ENCODE measurements at places on chromosomes 1 and 21. TPM values are rescaled to one million over a fixed set of nuclear protein-coding genes. Genes with fewer than 3 reads are reported as not detected.

The TMEM51 gene
- 22.0 TPM for total RNA-seq

The MRPL24 gene
- 54.6 TPM for total RNA-seq

The NUP210L gene
- total RNA-seq, result not detected

The TLR5 gene
- 0.25 TPM for total RNA-seq

The SCCPDH gene
- 34.7 TPM for total RNA-seq

The KRTAP11-1 gene
- total RNA-seq, result not detected

The LCE3C gene
- not detected for total RNA-seq

The OR10K2 gene
- total RNA-seq, result not detected

The SPRR5 gene
- not detected for total RNA-seq

The BCL10 gene
- total RNA-seq, result 20.9 TPM

The TMEM269 gene
- total RNA-seq, result 0.25 TPM

The CEP350 gene
- 13.1 TPM for total RNA-seq

The FCRL1 gene
- not detected for total RNA-seq

The RPTN gene
- total RNA-seq, result not detected
